ENCODE measurements at places on chromosomes 12 and 14. TPM values are rescaled to one million over a fixed set of nuclear protein-coding genes. Genes with fewer than 3 reads are reported as not detected.

The ESYT1 gene
- 300 TPM for total RNA-seq

The GXYLT1 gene
- total RNA-seq, result 11.0 TPM

The PIANP gene
- not detected for total RNA-seq

The TMTC3 gene
- 71.7 TPM for total RNA-seq

GRCh38 chr14:24806061-24806678 is 172.2 kb upstream of the GZMB start:
- DNase-seq, result peak; percentile 50

- DNase-seq, result no peak
These were observed 81.0 kb downstream of the CCDC92 start for GRCh38 chr12:123891516-123892179.

GRCh38 chr14:33956640-33957039 is 5.8 kb upstream of the EGLN3 start:
- DNase-seq, result no peak

GRCh38 chr12:115375186-115375991 is 691.4 kb upstream of the TBX3 start:
- DNase-seq, result peak; percentile 83

DNA sequence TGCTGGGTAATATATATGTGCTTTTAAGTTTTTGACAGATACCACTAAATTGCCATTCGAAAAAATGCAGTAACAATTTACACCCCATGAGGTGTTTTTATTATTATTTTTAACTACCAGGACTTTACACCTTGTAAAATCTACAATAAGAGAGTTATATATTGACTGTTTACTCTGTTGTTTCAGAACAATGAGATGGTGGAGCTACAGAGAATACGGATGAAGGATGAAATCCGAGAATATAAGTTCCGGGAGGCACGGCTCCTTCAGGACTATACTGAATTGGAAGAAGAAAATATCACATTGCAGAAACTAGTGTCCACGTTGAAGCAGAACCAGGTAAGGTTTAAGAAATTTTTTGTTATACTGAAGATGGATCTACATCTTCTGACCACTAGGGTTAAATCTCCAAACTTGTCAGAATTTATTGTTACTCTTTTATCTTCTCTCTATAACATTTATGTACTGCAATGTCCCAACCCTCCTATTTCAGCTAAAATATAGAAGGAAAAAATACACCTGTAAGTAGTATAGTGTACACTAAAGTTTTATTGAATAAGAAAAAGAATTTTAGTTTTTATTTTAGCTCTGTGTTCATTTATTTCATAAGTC is 105.4 kb upstream of the FGD4 start:
- no peak for DNase-seq

The SLCO1B3 gene
- total RNA-seq, result not detected

- DNase-seq, result no peak
These were observed 138.9 kb upstream of the HIF1A start for GRCh38 chr14:61556455-61556854.

The KRT83 gene
- total RNA-seq, result not detected

The OR6C2 gene
- not detected for total RNA-seq

GRCh38 chr14:79825046-79825521 is 386.2 kb downstream of the DIO2 start:
- DNase-seq, result peak; percentile 74

GRCh38 chr12:131836193-131836592 is 8.0 kb downstream of the MMP17 start:
- DNase-seq, result peak; percentile 38

DNA sequence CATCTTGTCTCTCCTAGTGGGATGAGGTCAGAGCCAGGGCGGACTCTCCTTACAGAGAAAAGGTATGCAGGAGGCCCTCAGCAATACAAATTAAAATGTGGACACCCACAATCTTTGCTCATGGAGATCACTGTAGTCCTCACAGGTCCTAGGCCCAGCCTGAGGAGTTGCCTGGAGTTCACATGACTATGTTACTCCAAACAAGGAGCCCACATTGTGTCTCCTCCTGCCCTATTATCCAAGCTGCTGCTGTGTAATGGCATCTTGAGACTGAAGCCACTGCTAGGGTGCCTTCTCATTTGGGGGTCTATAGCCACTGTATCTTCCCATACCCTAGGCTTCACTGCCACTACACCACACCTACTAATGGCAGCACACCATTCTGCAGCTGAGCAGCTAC is 11.0 kb downstream of the OR4K1 start:
- DNase-seq, result no peak

- no peak for DNase-seq
These were observed 88.8 kb upstream of the ATP2B1 start for GRCh38 chr12:89797436-89797835.

The ZFHX2 gene
- total RNA-seq, result under 0.01 TPM

The TMTC2 gene
- total RNA-seq, result 5.2 TPM

GRCh38 chr12:131963381-131963780 is 13.6 kb downstream of the EP400 start:
- no peak for DNase-seq

GRCh38 chr14:33062881-33063280 is 124.2 kb downstream of the NPAS3 start:
- peak; percentile 37 for DNase-seq

DNA sequence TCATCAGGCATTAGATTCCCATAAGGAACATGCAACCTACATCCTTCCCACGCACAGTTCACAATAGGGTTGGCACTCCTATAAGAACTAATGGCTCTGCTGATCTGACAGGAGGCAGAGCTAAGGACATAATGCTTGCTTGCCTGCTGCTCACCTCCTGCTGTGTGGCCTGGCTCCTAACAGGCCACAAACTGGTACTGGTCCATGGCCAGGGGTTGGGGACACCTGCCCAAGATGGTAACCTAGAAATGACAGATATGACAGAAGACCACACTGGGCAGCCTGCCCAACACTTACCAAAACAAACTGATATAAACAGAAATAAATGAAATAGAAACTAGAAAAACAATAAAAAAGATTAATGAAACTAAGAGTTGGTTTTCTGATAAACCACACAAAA is 325.6 kb downstream of the SEC23A start:
- no peak for DNase-seq

GRCh38 chr12:45292486-45293195 is 76.7 kb downstream of the ANO6 start:
- peak; percentile 42 for DNase-seq

DNA sequence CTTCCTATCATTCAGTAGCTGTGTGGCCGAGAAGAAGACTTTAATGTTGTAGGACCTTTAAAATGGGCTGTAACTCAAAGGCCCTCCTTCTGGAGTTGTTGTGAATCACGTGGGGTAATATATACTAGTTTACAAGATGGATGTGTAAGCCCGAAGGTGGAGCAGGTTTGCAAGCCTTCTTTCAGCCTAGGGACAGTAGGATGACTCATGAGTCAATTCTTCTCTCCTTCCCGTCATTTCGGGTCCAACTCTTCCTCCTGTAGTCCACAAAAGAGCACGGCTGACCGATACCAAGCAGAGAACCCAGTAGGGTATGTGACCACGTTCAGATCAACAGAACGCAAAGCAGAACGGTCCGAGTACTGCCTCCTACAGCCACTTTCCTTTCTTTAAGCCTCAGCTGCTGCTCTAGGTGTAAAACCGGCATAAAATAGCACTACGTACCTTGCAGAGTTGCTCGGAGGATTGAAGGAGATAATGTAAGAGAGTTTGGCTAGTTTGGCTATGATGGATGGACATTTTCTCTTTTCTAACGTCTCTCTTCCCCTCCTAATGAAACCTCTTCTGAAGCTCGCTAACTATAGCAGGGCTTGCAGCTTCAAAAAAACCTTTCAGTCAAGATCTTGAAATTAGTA is 1.3 kb upstream of the RASSF3 start:
- peak; percentile 64 for DNase-seq

GRCh38 chr14:64940336-64940910 is 2.1 kb downstream of the GPX2 start:
- no peak for DNase-seq

The PALS1 gene
- 38.4 TPM for total RNA-seq

The SMIM41 gene
- 0.43 TPM for total RNA-seq

- DNase-seq, result no peak
These were observed 120.0 kb downstream of the RPS6KA5 start for GRCh38 chr14:90940318-90940962.

DNA sequence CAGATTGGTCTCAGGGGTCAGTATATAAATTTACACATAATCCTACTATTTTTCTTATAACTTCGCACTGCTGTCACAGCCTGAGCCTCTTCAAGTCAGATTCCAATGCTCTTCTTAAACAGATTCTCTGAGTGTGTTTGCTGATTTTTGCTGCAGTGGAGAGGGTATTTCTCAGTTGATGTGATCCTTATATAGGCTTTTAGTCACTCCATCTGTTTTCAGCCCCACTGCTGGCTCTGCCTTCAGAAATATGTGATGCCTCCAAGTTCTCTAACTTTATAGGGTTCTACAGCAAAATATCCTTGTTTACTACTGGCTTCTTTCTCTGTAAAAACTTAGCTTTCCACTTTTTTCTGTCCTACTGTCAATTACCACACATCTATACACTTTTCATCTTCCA is 702.7 kb downstream of the NRXN3 start:
- DNase-seq, result no peak

GRCh38 chr12:75975702-75976101 is 55.9 kb downstream of the PHLDA1 start:
- DNase-seq, result no peak

DNA sequence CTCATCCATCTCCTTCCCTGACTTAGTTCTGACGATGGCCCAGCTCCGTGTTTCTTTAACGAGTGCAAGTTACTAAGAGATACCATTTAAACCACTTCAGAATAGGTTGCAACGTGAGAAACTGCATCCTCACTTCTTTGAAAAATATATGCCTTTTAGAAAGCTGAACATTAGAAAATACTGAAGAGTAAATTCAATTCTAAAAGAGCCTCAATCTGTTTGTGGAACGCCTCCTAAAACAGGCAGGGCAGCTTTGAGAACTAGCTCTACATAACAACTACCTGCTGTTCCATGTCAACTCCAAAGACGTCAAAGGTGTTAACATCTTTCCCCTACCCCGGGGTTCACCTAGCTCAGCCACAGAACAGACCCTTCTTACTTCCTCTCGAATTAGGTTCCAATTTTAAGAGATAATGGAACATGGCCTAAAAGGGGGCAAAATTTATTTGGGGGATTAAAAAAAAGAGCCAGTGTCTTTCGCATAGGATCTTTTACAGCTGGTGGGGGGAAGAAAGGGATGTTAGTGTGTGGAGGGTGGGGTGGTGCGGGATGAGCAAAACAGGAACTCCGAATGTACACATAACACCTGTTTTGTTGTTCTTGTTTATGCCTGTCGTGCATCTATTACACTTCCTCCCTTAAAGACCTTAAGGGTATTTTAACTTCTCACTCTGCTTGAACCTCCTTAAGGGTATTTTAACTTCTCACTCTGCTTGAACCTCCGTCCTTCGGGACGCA is 3.3 kb downstream of the BHLHE41 start:
- no peak for DNase-seq

The EMC9 gene
- 17.4 TPM for total RNA-seq

GRCh38 chr12:18261273-18261672 is at the start of gene PIK3C2G:
Gene PIK3C2G (plus strand): TSS chr12:18261518. CDS start chr12:18282082, 20,564 bp downstream.
- no peak for DNase-seq

GRCh38 chr14:23533652-23534435 is 17.7 kb downstream of the ZFHX2 start:
- DNase-seq, result no peak

DNA sequence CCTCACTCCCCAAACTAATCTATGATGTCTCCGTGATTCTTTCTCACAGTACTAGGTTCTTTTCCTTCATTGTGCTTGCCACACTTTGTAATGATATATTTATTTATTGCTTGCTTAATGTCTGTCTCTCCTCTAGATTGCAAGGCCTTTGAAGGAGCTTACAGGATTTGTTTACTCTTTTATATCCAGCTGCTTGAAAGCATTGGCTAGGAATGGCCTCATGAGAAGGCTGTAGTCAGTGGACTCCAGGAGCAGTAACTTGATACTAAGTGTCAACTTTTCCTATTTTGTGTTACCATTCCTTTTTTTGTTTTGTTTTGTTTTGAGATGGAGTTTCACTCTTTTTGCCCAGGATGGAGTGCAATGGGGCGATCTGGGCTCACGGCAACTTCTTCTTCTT is 7.3 kb upstream of the FAM234B start:
- DNase-seq, result peak; percentile 39

The TMEM19 gene
- total RNA-seq, result 37.1 TPM

- DNase-seq, result no peak
These were observed at the start of gene ART4 for GRCh38 chr12:14843425-14843887. Gene ART4 (minus strand): TSS chr12:14843526. CDS start chr12:14843113, 413 bp downstream.

The KCNH3 gene
- under 0.01 TPM for total RNA-seq

DNA sequence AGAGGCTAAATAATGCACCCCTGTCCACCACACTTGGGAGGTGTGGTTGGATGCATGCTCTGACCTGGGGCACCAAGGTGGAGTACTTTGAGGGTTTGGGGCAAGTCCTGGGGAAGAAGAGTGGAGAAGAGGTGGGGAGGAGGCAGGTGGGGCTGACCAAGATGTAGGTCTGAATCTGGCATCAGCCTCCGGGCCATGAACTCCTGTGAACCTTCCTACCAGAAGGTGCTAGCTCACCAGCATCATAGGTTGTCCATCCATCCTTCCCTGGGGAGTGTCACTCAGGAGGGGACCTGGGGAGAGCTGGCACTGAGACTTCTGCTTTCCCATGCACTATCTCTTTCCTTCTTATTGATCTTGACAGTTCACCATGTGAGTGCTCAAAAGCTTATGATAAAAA is 13.6 kb upstream of the EMP1 start:
- DNase-seq, result no peak

The NINJ2 gene
- 0.32 TPM for total RNA-seq

GRCh38 chr14:86902176-86902950 is 1090.6 kb downstream of the GALC start:
- no peak for DNase-seq

GRCh38 chr14:53285821-53286220 is 132.7 kb upstream of the DDHD1 start:
- DNase-seq, result peak; percentile 80

DNA sequence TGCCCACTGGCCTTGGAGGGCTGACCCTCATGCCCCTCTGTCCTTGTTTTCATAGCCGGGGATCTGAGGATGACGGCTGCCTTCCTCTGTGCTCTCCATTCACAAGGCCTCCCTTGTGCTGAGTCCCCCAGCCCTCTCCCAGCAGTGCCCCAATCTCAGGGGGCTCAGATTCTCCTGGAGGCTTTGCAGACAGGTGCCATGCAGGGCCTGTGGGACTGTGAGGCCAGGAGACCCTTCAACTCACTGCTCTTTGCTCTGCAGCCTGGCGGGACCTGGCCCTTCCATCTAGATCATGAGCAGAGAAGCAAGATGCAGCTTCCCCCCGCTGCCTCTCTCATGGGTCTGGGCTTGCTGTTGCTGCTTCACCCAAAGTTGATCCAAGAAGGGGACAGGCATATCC is 356.0 kb downstream of the BCL11B start:
- no peak for DNase-seq

Measured in fibroblast of villous mesenchyme (primary cell).